HT-29 (cell line): ENCODE measurements at places on chromosomes 13 and 19. TPM values are rescaled to one million over a fixed set of nuclear protein-coding genes. Genes with fewer than 3 reads are reported as not detected.
A peak's percentile ranks its signal among the peaks of the same experiment; 100 is the strongest.

KASH5 gene
- not detected in 2 replicates for total RNA-seq

- peak; percentile 33 for DNase-seq
Observed at GRCh38 chr13:109840201-109840892, 54.0 kb upstream of the IRS2 start.

- DNase-seq = no peak
Observed at GRCh38 chr13:43235028-43235427, 211.6 kb downstream of the DNAJC15 start.

DNA sequence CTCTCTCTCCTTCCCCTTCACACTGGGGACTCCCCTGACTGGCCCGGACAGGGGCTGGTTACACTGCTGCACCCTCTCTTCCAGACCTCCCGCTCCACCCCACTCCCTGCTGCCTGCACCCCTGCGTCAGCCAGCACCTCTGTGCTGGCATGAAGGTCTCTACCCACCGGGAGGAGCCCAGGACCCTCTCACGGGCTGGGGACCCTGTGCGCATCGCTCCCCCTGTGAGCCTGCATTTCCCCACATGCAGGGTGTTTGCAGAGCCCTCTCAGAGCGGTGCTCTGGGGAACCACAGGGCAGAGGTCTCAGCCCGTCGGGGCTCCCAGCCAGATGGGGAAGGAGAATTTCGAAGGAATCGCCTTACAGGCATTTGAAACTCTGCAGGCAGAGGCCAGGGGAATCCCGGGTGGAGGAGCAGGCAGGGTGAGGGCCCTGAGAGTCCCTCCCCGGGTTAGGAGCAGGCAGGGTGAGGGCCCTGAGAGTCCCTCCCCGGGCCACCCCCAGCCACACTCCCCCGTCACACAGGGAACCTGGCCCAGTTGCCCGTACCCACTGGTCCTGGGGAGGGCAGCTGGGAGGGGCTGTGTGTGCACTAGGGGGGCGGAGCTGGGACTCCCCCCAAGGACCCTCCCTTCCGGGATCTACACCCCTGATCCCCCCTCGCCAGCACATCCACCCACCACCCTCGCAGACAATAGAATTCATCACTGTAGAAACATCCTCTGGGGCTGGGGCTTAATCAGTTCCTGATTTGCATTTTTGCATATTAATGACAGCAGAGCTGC is 16.3 kb upstream of the TCF3 start:
- DNase-seq = no peak

- no peak for DNase-seq
Observed at GRCh38 chr19:32177686-32178085, 167.7 kb upstream of the ZNF507 start.

DNA sequence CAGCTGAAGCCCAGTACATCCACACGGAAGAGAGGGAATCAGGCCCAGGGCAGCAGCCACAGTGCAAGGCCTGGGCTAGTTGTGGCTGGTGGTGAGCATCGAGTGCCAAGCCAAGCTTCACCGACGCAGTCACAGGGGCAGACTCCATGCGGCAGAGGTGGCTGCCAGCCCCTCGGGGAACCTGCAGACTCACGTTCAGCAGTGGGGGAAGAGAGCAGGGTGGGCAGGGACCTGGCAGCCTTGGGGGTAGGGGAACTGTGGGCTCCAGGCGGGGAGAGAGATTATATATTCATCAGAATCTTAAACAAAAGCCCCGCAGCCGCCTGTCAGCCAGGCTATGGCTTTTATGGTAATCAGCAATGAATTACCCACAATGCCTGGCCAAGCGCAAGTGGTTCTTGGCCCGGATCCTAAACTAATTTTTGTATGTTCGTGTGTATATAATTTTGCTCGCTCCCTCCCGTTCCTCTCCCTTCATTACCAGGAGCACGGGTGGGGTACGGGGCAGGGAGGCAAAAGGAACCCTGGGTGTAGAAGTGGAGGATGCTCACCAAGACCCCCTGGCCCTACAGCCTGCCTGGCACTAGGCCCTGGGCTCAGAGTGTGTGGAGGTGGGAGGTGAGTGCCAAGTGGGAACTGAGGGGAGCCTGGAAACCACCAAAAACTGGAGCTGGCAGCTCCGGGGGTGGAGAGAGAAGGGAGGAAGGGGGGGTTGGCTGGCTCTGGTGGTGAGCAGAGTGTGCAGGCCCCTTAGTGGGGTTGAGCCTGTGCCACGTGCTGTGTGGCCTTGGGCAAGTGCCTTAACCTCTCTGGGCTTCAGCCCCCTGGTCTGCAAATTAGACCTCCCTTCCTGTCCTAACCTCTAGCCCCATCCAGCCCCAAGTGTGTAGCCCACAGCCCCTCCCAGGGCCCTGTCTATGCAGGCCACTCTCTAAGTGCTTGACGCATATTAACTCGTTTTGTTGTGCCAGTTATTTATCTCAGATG is 31.9 kb downstream of the PTPRS start:
- peak; percentile 67 for DNase-seq

DNA sequence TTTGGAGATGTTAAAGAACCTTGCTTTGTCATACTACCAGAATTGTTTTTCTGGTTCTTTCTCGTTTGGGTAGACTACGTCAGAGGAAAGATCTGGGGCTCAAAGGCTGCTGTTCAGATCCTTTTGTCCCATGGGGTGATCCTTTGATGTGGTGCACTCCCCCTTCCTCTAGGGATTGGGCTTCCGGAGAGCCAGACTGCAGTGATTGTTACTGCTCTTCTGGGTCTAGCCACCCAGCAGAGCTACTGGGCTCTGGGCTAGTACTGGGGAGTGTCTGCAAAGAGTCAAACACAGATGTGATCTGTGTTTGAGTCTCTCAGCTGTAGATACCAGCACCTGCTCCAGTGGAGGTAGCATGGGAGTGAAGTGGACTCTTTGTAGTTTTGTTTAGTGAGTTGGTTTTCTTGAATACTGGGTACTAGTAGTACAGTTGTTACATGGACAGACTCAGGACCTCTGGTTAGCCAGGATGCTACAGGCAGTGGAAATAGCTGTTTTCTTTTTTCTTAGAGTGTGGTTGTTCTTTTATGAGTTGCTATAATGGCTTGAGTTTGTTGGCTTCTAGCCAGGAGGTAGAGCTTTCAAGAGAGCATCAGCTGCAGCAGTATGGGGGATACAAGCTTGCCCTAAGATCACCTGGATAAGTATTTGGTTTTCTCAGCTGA is 34.4 kb downstream of the DNAJC15 start:
- DNase-seq = peak; percentile 70

GRCh38 chr19:11699931-11700794 is 38.6 kb downstream of the ZNF823 start:
- peak; percentile 56 for DNase-seq

GRCh38 chr13:109743706-109744453 is 42.5 kb downstream of the IRS2 start:
- peak; percentile 92 for DNase-seq

- DNase-seq = no peak
Observed at GRCh38 chr13:83618966-83619365, 263.3 kb downstream of the SLITRK1 start.

GRCh38 chr19:2468596-2468995 is 7.3 kb upstream of the GADD45B start:
- DNase-seq = no peak

GRCh38 chr13:55013051-55013450 is 1984.4 kb downstream of the OLFM4 start:
- DNase-seq = no peak
